CD4-positive, alpha-beta T cell treated with Interferon gamma for 1 hour (primary cell): ENCODE measurements at places on chromosomes 1 and 21.

DNA sequence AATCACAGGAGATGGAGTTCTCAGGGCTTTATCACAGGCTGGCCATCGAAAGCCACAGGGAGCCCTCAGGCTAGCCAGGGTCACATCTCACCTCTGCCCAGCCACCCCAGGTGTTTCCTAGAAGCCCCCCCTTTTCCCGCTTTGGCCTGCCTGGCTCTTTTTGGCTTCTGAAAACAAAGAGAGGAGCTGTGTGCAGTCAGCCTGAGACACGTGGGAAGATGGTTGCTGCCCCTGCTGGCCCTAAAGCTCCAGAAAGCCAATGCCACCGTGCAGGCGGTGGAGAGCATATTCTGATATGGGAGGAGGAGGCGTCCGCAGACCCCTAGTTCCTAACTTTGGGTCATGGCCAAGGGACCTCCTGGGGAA lies 18.7 kb upstream of the LBR start:
- DNase-seq: no peak

- peak; percentile 60 for DNase-seq
Measured at GRCh38 chr1:46043458-46044017, 88.9 kb downstream of the PIK3R3 start.

DNA sequence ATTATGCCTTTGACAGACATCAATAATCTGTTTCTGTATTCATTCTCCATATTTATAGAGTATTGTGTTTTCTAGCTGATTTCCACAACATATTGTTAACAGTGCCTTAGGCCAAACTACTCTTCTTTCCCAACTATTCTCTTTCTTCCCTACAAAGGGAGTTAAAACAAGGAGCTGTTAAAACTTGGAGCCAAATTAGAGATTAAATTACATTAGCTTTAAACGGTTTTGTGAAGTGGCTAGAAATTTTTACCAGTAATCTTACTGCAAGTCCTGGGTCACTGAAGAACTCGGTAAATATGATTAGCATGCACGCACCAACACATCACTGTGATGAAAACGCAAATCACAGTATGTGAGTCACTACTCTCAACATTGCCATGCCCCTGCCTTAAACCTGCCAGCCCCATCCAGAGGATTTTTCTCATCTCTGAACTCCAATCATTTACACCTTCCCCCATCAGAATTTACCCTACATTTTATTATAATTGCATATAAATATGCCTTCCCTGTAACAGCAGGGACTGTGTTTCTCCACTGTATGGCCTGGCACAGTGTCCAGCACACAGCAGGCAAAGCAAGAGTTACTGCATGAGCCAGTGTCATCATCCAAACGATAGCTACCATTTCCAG lies 1.5 kb upstream of the PRDX6 start:
- no peak for DNase-seq

DNA sequence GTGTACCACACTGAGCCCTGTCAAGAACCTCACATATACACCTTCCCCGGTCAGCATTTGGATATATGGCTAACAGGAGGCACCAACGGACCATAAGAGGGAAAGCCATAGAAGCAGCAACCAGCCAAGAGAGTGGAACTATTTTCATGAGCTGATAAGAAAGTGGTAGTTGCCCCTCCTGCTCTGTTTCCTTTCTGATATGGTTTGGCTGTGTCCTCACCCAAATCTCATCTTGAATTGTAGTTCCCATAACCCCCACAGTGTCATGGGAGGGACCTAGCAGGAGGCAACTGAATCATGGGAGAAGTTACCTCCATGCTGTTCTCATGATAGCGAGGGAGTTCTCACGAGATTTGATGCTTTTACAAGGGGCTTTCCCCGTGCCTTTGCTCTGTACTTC lies 366.1 kb upstream of the DAB1 start:
- DNase-seq: no peak

DNA sequence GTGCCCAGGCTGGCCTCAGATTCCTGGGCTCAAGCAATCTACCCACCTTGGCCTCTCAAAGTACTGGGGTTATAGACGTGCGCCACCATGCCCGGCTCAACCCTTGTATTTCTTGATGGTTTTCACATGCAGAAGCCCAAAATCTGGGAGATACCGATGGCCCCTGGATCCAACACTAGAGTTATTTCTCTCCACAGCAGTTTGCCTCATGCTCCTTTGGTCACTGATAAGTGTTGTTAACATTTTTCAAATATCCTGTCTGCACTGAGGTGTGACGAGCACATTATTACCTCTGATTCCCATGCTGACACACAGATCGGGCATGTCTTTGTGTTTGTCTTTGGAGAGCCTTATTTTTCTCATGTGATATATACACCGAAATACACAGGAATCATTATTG lies 107.0 kb downstream of the KIF26B start:
- DNase-seq: no peak

GRCh38 chr1:17563494-17564281 lies 24.2 kb downstream of the ARHGEF10L start:
- no peak for DNase-seq

GRCh38 chr1:222310836-222311235 lies 237.1 kb downstream of the HHIPL2 start:
- DNase-seq: peak; percentile 18

DNA sequence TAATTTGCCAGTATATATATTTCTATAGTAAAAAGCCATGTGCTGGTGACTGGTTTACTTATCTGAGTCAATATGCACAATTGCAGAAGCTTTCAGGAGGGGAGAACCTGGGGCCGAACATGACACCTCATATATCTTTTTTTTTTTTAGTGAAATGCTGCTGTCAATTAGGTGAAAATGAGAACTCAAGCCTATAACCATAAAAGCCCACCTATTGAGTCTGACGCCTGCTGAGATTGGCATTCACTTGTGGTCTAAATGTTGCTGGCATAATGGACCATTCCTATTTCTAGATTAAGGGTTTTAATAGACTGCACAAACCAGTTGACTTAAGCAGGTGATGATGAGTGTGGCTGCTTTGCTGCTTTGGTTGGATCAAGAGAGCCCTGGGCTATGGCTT lies 10.8 kb downstream of the NTMT2 start:
- no peak for DNase-seq

DNA sequence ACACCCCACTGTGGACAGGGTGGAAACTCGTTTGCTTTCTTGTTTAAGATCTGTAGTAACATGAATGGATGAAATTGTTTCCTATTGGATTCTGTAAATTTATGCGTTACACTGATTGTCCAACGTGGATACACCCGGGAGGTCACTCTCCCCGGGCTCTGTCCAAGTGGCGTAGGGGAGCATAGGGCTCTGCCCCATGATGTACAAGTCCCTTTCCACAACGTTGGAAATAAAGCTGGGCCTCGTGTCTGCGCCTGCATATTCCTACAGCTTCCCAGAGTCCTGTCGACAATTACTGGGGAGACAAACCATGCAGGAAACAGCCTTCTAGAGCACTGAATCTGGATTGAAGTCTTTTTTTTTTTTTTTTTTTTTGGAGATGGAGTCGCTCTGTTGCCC lies 1.4 kb downstream of the RCC1 start:
- no peak for DNase-seq

- no peak for DNase-seq
Measured at GRCh38 chr1:45840704-45841103, 37.3 kb downstream of the MAST2 start.

DNA sequence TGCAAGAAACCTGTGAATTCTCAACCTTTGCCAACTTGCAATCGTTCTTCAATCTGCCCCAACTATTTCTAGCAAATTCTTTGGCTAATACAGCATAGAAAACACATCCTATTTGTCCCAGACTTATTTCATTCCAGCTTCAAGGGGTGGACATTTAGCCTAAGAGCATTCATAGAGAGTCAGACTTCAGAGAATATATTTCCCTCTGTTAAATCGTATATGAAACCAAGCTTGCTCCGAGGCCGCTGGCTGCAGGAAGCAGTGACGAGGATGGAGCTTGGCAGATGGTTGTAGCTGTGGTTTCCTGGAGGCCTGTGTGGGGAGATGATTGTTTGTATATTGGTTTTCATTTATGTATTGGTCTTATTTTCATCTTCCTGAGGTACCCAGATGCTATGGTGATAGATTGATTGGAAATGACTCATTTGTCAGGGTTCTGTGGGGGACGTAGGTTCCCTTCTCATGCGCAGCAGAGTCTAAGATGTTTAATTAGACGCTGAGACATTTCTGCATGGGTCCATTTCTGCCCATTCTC lies 26.1 kb downstream of the MAN1C1 start:
- peak; percentile 78 for DNase-seq

- DNase-seq: no peak
Measured at GRCh38 chr1:59709333-59709732, 105.4 kb upstream of the HOOK1 start.

GRCh38 chr1:116882866-116883265 lies 26.9 kb upstream of the PTGFRN start:
- no peak for DNase-seq

GRCh38 chr1:175864625-175865024 lies 121.2 kb upstream of the TNR start:
- DNase-seq: no peak

DNA sequence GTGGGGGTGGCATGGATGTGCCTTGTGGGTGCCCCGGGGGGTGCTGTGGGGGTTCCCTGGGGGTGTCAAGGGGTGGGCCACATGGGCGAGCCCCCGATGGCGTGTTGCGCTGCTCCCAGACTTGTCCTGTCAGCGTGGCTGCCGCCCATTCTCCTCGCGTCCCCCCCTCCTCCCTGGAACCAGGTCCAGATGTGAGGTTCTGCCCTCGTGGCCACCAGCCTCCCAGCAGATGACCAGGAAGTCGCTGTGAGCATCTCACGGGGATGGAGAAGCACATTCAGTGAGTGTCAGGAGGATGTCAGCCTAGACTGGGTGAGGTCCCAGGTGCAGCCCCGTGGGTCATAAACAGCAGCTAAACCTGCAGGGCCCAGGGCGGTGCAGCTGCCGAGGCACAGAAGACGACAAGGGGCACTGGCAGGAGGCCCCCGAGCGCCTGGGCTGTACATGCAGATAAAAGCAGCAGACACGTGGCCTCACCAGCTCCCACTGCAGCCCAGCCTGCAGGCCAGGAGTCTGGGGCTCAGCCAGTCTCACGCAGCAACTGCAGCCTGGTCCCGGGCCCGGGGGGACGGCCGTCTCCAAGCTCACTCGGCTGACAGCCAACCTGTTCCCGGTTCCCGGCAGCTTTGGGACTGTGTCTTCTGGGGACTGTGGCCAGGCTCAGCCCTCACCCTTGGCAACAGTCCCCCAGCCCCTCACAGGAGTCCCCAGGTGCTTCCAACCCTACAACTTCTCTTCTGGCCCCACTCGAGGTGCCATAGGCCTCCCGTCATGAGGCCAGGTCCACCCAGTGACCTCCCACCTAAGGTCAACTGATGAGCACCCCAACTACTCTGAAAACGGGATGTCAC lies 17.5 kb upstream of the COL6A2 start:
- no peak for DNase-seq
